Right cardiac atrium (tissue), 5 donors: ENCODE measurements at places on chromosomes 12 and 14. TPM values are rescaled to one million over a fixed set of nuclear protein-coding genes. Genes with fewer than 3 reads are reported as not detected.

The SPRYD4 gene
- polyA plus RNA-seq: 3.1 TPM

The TEAD4 gene
- polyA plus RNA-seq: 9.6 TPM

The PLD4 gene
- polyA plus RNA-seq: 0.05 TPM

The KRT6B gene
- not detected for polyA plus RNA-seq

The DNAI7 gene
- polyA plus RNA-seq: 0.32 TPM

The SRGAP1 gene
- 1.7 TPM for polyA plus RNA-seq

The CARMIL3 gene
- 0.18 TPM for polyA plus RNA-seq

The RAD9B gene
- 0.36 TPM for polyA plus RNA-seq

The VRTN gene
- not detected for polyA plus RNA-seq

The KRT72 gene
- polyA plus RNA-seq: not detected

The JAG2 gene
- 17.8 TPM for polyA plus RNA-seq

The INHBC gene
- not detected for polyA plus RNA-seq

The LUM gene
- 205 TPM for polyA plus RNA-seq

The MYBPC1 gene
- 15.7 TPM for polyA plus RNA-seq

The ATXN3 gene
- polyA plus RNA-seq: 9.6 TPM

The OTUB2 gene
- polyA plus RNA-seq: 0.18 TPM

The IAPP gene
- not detected for polyA plus RNA-seq

The HHIPL1 gene
- polyA plus RNA-seq: 0.75 TPM

The C1QL4 gene
- polyA plus RNA-seq: not detected

The ARMH4 gene
- 2.1 TPM for polyA plus RNA-seq

The NOXRED1 gene
- 0.09 TPM for polyA plus RNA-seq

The ENDOU gene
- 0.45 TPM for polyA plus RNA-seq

The LRRC43 gene
- polyA plus RNA-seq: 2.3 TPM

The OAS2 gene
- polyA plus RNA-seq: 4.1 TPM

The CYP46A1 gene
- 5.8 TPM for polyA plus RNA-seq

The TDG gene
- polyA plus RNA-seq: 9.8 TPM

The PRB2 gene
- polyA plus RNA-seq: not detected

The HIP1R gene
- 34.9 TPM for polyA plus RNA-seq

The RNASE4 gene
- polyA plus RNA-seq: 31.3 TPM

The CLEC4E gene
- 1.9 TPM for polyA plus RNA-seq

The C12orf54 gene
- polyA plus RNA-seq: not detected

The SYNDIG1L gene
- polyA plus RNA-seq: 0.07 TPM

The RAPGEF3 gene
- polyA plus RNA-seq: 44.9 TPM

The CACNA1C gene
- polyA plus RNA-seq: 34.6 TPM

The EML5 gene
- polyA plus RNA-seq: 0.14 TPM

The KLHL33 gene
- 0.68 TPM for polyA plus RNA-seq

The OR4K17 gene
- not detected for polyA plus RNA-seq

The CCDC175 gene
- polyA plus RNA-seq: not detected

The GEMIN2 gene
- polyA plus RNA-seq: 6.4 TPM

The NELL2 gene
- polyA plus RNA-seq: 0.07 TPM

The BIN2 gene
- polyA plus RNA-seq: 1.8 TPM

The CD163 gene
- 33.3 TPM for polyA plus RNA-seq

The RFX4 gene
- polyA plus RNA-seq: not detected

The METTL3 gene
- 25.5 TPM for polyA plus RNA-seq
